HS-27A (cell line): ENCODE measurements at places on chromosomes 11 and 22.
A peak's percentile ranks its signal among the peaks of the same experiment; 100 is the strongest.

DNA sequence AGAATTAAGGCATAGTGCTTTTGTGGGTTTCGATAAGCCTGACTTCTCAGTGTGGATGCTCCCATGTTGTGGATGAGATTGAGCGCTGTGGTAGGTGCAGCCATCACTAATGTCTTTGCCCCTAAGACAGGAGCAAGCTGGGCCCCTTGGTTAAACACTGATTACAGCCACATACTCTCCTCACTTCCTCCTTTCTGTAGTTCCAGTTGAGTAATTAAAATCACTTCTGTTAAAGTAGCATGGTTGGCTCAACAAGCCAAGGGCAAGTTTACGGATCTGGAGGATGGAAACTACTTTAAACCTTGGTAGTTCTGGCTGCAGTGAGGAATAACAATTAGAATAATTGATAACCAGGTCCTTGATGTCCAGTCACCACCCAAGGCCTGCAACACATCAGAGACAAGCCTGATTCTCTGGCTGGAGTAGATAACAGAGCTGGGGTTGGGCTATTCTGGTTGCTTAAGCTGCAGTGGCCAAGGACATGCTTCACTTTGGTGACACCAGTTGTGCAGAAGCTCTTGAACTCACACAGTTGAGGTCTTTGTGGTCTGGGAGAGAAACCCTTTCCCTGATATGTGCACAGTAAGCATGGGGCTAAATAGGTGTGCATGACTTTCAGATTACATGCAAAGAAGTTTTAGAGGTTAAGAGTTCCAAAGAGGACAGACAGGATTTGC lies 81.3 kb downstream of the KIRREL3 start:
- DNase-seq = no peak

DNA sequence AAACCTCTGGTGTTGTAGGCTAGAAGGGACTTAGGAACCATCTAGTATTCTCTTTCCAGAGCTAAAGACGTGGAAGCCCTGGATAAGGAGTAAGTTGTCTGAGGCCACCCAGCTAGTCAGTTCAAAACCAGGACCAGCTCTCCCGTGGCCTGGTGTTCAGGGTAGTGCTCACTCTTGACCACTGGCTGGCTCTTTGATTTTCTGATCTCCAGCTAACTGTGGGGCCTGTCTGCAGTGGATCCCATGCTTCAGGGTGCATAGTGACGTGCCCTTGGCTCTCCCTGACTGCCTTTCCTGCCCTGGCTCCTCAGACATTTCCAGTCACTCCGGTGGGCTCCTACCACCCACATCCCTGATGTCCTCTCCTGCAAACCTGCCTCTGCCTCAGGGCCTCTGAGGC lies 1.3 kb downstream of the CLMP start:
- DNase-seq = no peak

- no peak for DNase-seq
These were observed 852.6 kb downstream of the TBC1D22A start for GRCh38 chr22:47615051-47615450.

- DNase-seq = no peak
These were observed 157.7 kb downstream of the TTC17 start for GRCh38 chr11:43516316-43516850.

GRCh38 chr11:75445315-75445953 lies 12.4 kb upstream of the KLHL35 start:
- no peak for DNase-seq

DNA sequence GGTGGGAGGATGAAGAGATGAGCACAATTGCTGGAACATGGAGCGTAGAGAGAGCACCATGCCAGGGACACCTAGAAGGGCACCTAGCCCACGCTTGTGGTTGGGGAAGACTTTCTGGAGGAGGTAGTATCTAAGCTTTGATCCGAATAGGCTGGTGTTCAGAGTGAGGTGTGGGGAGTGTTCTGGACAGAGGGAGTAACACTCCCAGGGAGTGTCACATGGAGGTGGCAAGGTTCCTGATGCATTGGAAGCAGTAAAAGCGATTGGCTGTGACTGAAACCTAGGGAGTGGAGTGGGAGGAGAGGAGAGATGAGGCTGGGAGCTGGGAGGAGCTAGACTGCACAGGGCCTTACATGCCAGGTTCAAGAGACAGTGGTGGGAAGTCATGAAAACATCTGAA lies 188.0 kb upstream of the NCAM1 start:
- no peak for DNase-seq

GRCh38 chr11:63603180-63603518 lies 11.1 kb downstream of the PLAAT3 start:
- DNase-seq = no peak

DNA sequence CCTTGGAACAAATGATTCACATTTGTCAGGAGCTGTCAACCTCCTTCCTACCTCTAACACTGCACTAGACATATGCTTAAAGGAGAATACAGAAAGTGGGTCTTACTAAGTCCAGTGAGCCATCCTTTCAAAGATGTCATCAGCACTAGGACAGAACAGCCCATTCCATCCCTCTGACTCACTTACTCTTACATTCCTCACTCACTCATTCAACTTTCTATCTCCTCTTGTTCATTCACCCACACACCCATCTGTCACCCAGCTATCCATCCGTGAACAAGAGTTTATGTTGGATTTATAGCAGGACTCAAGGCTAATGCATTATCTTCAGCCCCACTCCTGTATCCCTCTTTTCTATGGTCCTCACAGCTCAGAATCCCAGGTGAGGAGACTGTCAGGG lies 9.1 kb downstream of the INSC start:
- DNase-seq = peak; percentile 4

- DNase-seq = no peak
These were observed 452.1 kb downstream of the NTM start for GRCh38 chr11:131822506-131822905.

DNA sequence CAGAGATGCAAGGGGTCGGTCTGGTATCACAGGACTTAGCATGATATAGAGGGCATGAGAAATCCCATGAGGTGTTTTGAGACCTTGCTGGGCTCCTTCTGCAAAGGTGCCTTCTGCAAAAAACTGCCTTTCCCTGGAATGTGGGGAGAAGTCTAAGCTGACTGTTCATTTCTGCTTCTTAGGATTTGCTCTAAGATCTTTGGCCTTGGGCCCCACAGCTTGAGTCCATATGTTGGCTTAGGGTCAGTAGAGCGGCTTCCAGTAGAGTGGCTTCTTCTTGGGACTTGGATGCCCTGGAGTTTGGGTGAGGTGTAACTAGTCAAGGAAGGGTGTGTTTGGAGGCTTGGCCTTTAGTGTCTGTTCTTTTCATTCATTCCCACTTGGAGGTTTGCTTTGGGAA lies 37.0 kb downstream of the AMPD3 start:
- DNase-seq = no peak

DNA sequence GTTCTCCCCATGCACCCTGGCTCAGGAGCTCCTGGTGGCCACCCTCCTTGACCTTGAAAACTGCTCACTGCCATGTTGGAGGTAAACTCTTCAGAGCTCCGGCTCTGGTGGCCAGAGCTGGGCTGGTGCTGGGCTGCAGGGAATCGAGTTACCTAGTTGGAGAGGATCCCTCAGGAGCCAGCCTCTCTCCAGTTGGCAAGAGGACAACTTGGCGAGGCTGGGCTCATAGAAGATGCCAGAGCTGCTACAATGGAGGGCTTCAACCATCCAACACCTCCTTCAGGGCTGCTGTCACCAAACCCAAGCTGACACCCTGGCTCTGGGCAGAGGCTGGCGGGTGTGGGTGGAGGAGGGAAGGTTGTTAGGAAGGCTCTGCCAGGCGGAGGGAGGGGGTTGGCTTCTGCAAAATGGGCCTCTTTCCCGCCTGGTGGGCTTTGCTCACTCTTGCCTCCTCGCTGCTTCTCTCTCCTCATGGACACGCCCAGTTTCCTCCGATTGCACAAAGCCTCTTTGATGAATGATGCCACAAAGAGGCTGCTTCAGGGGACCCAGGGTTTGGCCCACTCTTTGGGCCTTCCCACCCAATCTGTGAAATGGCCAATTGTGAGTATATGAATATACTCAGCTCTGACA lies 53.1 kb downstream of the THAP12 start:
- DNase-seq = no peak

DNA sequence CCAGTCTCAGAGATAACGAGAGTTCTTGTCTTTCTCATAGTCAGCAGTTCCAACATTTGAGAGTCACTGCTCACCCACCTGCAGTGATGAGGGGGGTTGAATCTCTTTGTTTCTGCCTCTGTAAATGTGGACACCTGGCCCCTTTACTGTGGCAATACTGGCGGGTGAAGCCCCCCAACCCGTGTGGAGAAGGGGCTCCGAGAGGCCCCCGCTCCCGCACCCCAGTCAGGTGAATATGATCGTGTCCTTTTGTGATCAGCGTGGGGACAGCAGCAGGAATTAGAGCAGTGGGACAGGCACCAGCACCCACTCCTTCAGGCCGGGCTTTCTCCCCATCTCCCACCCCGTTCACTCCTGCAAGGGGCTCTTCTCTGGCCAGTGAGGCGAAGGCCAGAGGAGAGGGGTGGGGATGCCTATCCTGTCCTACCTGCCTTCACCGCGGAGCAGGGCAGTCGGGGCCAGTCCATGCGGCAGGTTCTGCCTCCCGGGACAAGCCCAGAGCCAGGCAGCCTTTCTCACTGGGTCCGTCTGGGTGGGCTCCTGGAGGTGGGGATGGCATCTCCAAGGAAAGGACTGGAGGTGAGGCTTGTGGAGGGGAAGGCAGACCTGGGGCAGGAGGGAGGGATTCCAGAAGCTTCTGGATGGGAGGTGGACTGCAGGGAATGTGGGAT lies 12.7 kb upstream of the CELSR1 start:
- DNase-seq = no peak

DNA sequence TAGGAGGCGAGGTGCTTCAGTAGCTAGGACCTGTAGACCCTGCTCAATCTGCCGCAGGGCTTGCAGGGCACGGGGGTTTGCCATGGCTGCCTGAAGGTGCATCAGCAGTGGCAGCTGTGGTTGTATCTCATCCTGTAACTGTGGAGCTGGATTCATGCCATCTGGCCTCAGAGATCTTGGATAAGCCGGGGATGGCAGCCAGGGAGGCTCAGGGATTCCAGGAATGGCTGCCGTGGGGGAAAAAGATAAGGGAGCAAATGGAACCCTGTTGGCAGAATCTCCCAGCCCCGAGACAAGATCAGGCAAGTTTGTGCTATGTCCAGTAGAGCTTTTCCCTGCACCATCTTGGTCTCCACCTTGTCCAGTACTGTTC lies 1.8 kb downstream of the UBQLN3 start:
- DNase-seq = no peak

DNA sequence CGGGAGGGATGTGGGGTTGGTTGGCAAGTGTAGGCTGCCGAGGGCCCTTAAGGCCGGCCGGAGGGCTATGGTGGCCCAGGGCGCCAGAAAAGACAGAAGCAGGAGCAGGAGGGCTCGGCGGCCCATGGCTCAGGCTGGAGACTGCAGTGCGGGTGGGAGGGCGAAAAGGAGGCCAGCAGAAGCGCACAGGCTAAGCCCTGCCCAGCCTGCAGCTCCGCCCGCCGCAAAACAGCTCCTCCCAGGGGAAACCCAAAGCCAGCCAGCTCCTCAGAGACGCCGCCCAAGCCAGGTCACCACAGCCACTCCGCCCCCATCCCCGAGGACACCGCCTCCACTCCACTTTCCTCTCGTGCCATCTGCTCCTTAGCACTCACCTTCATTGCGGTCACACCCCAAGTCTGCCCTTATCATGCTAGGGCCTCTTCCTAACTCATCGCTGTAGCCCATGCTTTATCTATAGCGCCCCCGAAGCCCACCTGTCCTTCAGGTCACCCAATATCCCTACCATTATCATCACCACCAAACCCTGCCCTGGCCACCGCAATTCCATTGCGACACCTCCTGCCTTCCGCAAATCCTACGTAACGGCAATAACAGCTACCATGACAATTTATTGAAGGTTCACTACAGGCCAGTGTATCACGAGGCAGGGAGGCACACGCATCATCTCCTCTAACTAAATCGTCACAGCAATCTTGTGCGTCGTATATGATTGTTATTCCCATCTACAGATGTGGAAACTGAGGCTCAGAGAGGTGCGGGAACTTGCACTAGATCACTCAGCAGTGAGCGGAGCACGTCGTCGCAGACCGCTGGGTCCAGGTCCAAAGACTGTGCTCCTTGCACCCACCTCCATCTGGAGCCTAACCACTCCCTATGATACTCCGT lies at the start of gene PRCP:
TSS of gene PRCP (minus strand) at position 154 of the 888 bp plus-strand sequence. CDS start at position 126, 28 bp downstream.
- DNase-seq = peak; percentile 66

GRCh38 chr11:108206969-108207682 lies 15.3 kb downstream of the NPAT start:
- no peak for DNase-seq

DNA sequence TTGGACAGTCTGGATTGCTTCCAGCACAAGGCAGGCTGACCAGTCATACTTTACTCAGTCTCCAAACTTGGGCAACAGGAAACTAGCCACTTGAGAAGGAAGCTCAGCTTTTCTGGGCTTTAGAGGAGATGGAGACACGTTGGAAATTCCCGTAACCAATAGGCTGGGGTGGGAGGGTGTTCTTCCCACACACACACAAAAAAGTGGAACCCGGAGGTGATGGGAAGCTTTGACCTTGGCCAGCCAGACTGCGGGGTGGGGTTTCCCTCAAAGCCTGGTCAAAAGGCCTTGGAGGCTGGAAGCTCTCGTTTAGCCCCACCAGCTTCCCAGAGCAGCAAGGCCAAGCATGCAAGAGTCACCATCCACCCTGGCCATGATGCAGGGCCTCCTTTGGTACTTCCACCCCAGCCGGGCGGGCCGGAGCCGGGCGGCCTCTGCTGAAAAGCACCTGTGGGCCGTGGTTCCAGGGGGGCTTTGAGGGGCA lies 126.2 kb downstream of the BCR start:
- DNase-seq = no peak

GRCh38 chr11:87454241-87454640 lies 416.5 kb downstream of the TMEM135 start:
- no peak for DNase-seq

GRCh38 chr11:111531136-111531535 lies 9.4 kb upstream of the LAYN start:
- no peak for DNase-seq

DNA sequence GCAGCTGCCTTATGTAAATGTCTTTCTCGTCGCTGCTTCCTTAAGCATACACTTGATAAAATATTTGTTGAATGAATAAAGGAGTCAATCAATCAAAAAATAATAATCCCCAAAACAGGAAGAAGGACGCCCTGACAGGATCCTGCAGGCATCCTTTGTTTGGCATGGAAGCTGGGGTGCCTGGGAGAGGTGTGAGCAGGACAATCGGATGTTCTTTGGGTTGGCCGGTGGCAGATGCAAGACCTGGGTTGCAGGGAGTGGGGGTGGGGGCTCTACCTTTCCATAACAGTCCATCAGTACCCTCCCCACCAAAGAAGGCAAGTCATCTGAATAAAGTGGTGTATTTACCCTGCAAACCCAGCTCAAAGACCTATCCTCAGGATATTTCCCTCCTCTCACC lies 1.4 kb upstream of the SHANK2 start:
- no peak for DNase-seq

DNA sequence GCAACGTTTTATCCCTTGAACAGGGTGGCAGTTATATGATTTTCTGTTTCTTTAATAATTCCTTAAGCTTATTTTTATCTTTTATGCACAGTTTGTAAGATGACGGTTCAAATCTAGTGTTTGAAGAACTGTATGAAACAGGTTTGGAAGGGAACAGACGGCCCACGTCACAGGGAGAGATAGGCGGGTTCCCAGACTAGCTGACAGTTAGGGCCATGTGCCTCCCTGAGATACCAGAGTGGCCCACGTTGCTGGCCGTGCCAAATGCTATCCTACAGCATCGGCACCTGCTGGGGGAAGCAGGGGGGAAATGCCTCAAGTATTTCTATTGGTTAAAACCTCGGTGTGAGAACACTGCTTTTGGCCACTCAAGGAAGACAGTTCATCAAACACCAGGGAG lies 50.2 kb upstream of the BID start:
- no peak for DNase-seq
